GM20000 (cell line): ENCODE measurements at places on chromosomes 12 and 14.

DNA sequence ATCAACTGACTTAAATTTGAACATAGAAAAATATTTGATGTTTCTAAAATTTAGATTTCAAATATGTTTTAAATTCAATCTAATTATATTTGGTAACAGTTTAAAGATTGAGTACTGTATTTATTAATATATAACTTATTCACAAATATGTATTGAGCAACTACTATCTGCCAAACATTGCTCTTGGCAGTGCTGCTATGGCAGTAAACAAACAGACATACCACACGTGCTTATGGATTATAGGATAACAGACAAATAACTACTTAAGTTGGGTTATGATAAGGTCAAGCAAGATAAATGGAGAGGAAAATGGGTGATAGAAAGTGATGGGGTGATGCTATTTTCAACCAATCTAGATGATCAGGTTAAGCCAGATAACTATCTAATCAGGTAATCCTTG is 538.1 kb downstream of the C12orf50 start:
- DNase-seq, result no peak

- no peak for DNase-seq
Measured at GRCh38 chr12:132079200-132079599, 64.9 kb downstream of the DDX51 start.

DNA sequence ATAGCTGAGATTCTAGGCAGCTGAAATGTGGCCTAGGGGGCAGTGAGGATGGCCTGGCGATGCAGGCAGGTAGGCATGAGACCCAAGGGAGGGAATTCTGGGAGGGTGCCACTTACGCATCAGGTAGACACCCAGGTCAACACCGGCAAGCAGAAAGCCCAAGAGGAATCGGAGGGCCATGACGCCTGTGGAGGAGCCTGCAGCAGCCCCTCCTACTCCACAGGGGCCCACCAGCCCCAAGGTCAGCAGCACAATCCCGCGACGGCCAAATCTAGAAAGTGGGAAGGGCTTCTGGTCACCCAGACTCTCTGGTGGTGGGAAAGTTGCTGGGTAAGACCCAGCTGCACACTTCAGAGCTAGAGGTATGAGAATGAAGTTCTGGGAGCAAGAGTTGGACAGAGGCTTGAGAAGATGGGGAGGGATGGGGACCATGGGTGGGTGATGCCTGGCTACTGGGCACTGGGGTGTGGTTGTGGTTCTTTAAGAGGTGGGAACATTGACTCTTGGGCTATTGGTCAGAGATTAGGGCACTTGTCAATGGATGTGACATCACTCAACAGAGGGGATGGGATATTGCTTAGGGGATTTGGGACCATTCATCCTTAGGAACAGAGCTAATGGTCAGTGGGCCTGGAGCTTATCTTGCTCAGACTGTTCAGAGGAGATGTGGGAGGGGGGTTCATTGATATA is 3.4 kb downstream of the SLC22A17 start:
- peak; percentile 30 for DNase-seq

DNA sequence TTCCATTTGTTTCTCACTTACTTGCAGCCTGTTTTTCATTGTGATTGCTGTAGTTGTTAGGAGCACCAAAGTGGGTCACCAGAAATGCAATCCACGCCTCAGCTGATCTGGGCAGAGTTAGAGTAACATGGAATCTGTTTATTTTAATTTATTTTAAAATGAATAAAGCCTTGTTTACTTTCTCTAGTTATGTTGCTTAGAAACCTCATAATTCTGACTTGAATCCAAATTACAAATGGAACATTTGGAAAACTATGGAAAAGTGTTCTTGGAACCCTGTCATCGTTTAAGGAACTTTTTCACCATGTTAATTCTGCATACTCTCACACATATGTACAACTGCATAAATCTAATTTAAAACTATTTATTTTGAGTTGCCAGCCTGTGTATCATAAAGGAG is 92.2 kb upstream of the DAAM1 start:
- no peak for DNase-seq

- DNase-seq, result no peak
Measured at GRCh38 chr12:78395961-78396360, 468.6 kb upstream of the SYT1 start.

- DNase-seq, result no peak
Measured at GRCh38 chr12:121927813-121928212, 9.4 kb downstream of the CFAP251 start.

GRCh38 chr12:112370868-112371510 is 11.2 kb downstream of the HECTD4 start:
- DNase-seq, result no peak
